Stimulated activated CD4-positive, alpha-beta T cell treated with anti-CD3 and anti-CD28 coated beads, Interleukin-15, amount 100 ng/mL, for 1 hour (primary cell): ENCODE measurements at places on chromosomes 2 and 18.

DNA sequence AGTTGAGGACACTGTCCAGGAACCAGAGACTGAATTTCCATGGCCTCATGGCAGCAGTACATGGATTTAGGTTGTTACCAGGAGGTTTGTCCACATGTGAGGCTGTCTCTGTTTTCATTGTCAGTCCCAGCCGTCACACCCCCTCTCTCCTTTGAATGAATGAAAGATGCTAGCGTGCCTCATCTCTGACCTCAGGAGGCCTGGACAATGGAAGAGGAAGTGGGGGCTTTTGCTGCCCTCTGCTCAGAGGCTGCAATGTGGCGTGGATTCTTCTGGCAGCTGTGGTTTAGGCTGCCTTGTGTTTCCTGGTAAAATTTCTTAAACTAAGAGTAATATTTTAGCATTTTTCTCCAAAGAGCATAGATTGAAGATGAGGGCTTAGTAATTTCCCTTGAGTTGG, 47.5 kb downstream of the RAB31 start:
- DNase-seq, result no peak

DNA sequence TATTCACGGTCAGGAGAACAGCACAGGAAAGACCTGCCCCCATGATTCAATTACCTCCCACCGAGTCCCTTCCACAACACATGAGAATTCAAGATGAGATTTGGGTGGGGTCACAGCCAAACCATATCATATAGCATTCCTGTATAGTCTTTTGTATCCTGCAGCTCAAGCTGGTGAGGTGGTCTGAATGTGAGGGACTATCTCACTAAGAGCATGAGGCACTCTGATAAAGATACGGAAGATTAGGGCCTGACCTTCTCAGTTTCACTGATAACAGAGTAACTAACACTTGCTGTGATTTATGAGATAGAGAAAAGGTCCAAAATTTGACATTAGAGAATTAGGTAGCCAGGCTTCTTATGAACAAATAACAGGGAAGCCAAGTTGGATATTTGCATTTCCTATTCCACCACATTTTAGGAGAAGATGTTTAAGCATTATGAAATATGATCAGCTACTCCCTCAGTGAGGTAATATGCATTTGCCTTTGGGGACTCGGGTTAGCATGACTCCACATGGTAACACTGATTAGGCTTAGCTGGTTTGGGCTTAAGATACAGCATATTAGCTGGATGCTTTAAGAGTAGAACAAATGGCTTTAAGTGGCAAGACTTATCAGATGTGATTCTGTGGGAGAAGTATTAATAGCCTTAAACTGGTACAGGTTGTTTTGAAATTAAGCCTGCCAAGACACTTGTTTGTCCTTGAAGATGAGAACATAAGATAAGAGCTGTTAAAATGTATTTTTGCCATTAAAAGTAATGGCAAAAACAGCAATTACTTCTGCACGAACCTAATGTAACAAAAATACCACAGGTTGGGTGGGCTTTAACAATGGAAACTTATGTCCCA, 106.9 kb upstream of the MSTN start:
- DNase-seq, result no peak

DNA sequence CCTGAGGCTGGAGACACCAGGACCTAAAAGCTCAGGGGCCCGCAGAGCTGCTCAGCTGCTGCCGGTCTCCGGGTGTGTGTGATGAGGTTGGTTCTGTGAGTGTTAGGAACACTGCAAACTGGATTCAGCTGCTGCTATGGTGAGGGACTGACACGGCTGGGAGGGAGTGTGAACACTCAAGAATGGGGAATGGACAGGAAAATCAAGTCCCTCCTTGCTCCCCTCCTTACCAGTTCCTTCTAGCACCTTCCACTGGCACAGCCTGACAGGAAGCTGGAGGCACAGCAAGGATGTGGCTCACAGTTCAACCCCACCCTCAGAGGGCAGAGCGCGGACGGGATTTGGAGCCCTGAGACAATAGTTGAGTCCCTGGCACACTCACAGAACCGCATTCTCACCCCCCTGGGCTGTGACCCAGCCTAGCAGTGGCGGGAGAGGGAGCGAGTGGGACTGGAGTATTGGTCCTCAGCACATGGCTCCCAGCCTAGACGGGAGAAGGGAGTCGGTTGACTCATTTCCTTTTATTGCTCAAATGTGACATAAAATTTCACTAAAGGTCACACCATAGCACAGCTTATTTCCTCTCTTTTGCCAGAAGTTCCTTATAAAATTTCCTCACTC, 42.5 kb downstream of the LRRC30 start:
- no peak for DNase-seq

- DNase-seq, result no peak
Measured at GRCh38 chr2:163348857-163349380, 386.9 kb downstream of the FIGN start.

GRCh38 chr2:206937555-206937954, 1.8 kb upstream of the CPO start:
- no peak for DNase-seq

DNA sequence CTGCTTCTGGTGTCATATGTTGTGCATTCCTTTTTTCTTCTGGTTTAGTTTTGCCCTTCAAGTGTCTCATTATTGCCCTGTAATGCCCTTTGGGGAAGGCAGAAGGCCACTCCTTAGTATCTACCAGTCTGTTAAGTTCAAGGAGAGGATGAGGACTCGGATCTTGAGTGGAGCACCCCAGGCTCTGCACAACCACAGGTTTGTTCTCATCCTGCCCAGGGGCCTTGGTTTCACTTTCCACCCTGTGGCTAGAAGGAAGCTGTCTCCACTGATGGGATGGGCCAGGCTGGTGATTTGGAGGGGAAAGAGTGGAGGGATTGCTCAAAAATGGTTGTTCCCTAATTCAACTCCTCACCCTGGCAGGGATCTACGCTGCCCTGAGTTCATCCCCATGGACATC, 30.2 kb upstream of the RAB11FIP5 start:
- DNase-seq, result no peak

- DNase-seq, result no peak
Measured at GRCh38 chr2:189204322-189204941, 24.9 kb upstream of the COL5A2 start.
